Kidney glomerular epithelial cell (primary cell): ENCODE measurements at places on chromosomes 3 and 15.
A peak's percentile ranks its signal among the peaks of the same experiment; 100 is the strongest.

DNA sequence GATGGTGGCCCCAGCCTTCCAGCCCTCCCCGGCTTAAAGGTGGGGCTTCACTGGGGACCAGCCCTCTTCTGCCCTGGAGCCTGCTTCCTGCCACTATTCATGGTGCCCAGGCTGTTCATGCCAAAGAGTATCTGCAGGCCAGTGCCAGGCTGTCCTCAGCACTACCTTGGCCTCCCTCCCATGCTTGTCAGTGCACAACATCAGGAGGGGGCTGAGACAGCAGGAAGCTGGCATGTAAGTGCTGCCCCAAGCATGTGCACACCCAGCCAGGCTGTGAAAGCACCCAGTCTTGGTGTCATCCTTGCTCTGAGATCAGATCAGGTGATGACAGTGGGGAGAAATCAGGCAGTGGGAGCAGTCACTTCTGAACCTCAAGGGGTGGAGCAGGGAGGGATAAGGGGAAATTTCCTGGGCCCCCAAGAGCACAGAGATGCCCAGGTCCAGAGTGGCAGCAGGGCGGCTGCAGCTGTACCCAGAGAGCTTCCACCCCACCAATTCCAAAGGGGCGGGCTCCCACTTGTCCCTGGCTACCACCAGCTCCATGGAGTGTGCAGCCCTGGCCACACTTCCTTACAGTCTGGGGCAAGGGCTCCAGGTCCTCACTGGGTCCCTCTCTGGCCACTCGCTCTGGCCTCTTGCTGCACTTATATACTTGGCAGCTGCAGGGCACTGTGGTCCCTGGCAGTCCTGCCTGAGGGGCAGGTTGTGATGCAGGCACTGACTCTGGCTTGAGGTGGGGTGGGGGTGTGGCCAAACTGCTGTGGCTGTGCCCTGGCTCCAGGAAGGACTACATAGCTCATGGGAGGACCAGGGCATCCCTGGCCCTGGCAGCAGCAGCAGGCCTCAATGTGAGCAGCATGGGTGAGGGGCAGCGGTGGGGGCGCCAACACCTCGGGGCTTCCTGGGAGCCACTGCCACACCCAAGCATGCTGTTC, 91.4 kb upstream of the TNFSF10 start:
- DNase-seq: no peak

DNA sequence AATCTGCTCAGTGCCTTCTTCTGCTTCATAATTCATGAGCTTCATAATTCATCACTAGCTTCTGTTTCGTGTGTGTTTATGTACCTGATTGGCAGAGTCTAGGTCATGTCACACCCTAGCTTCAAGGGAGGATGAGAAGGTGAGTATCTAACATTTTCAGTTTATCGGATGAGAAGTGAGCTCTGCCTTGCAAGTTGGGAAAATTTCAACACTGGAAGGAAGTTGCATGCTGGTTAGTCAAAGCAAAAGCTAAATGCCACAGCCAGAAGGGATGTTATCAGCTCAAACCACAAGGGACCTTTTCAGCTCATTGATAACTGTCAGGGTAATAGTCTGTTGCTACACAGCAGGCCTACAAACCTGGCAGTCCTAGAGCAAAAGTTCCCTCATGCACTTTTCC, 7.3 kb upstream of the TNFSF10 start:
- no peak for DNase-seq

DNA sequence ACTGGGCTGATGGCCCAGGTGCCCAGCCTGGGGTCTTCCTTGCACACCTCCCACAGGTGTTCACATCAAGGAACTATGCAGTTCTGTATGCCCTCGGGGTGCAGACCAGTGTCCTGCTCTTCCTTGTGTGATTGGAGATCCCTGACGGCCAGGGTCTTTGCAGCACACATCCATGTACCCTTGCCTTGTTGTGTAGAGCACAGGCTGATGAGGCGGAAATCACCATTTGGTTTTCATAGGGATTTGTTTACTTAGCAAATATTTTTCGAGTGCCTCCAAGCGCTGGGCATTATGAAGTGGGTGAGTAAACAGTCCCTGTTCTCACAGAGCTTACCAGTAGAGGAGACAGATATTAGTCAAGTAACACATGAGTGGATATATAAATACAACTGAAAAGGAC, 209.3 kb upstream of the UMPS start:
- peak; percentile 85 for DNase-seq

DNA sequence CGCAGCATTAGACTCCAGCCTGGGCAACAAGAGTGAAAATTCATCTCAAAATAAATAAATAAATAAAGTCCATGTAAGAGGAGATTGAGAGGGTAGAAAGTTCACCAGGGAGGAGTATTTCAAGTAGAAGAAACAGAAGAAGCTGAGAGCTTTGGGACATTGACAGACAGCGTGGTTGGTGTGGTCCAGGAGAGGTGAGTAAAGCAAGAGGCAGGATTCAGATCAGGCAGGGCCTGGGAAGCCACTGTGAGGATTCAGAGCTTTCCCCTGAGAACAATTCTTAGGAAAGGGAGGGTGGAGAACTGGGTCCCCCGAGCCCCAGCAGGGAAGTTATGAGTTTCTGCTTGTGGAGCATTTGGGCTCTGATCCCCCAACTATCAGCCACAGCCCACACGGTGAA, 54.2 kb upstream of the AMOTL2 start:
- no peak for DNase-seq

GRCh38 chr3:53833700-53834099, 12.5 kb downstream of the CHDH start:
- DNase-seq: no peak
